ENCODE measurements at places on chromosomes 2 and 18. TPM values are rescaled to one million over a fixed set of nuclear protein-coding genes. Genes with fewer than 3 reads are reported as not detected.

The L3MBTL4 gene
- total RNA-seq, result not detected

The REEP1 gene
- total RNA-seq, result 0.88 TPM

The CD8B2 gene
- total RNA-seq, result not detected

The SPDYA gene
- total RNA-seq, result 0.20 TPM

The SKA1 gene
- total RNA-seq, result 10.9 TPM

The MAP2 gene
- 1.9 TPM for total RNA-seq

The TMEFF2 gene
- 0.40 TPM for total RNA-seq

The CFAP65 gene
- total RNA-seq, result 0.16 TPM
